ENCODE measurements at places on chromosomes 16 and 17. TPM values are rescaled to one million over a fixed set of nuclear protein-coding genes. Genes with fewer than 3 reads are reported as not detected.

The PRR29 gene
- total RNA-seq: 0.54 TPM

The EZH1 gene
- total RNA-seq: 12.4 TPM

The FOXN1 gene
- total RNA-seq: not detected

The SOCS1 gene
- total RNA-seq: 0.17 TPM

The KCNAB3 gene
- total RNA-seq: 0.17 TPM

The TBX4 gene
- total RNA-seq: not detected

The ESRP2 gene
- 1.7 TPM for total RNA-seq

The HEATR9 gene
- not detected for total RNA-seq

The ABCA8 gene
- total RNA-seq: 0.26 TPM

The SP6 gene
- total RNA-seq: 1.4 TPM

The FBXW10B gene
- 0.17 TPM for total RNA-seq

The RPRML gene
- total RNA-seq: not detected

The PIK3R6 gene
- not detected for total RNA-seq
